ENCODE measurements at places on chromosomes 6 and 20. TPM values are rescaled to one million over a fixed set of nuclear protein-coding genes. Genes with fewer than 3 reads are reported as not detected.

The PLG gene
- not detected for total RNA-seq

The PSORS1C1 gene
- total RNA-seq, result not detected

The LY6G6F gene
- not detected for total RNA-seq

The HSPA1L gene
- 0.29 TPM for total RNA-seq

The C4A gene
- total RNA-seq, result 1.6 TPM

The TINAG gene
- not detected for total RNA-seq

The SEL1L2 gene
- not detected for total RNA-seq

The FAM209A gene
- total RNA-seq, result not detected

The GLP1R gene
- not detected for total RNA-seq

The PCSK2 gene
- not detected for total RNA-seq

The SLC22A16 gene
- not detected for total RNA-seq

- DNase-seq, result peak; percentile 32
Measured at GRCh38 chr6:98838032-98838431, 3.7 kb downstream of the POU3F2 start.

DNA sequence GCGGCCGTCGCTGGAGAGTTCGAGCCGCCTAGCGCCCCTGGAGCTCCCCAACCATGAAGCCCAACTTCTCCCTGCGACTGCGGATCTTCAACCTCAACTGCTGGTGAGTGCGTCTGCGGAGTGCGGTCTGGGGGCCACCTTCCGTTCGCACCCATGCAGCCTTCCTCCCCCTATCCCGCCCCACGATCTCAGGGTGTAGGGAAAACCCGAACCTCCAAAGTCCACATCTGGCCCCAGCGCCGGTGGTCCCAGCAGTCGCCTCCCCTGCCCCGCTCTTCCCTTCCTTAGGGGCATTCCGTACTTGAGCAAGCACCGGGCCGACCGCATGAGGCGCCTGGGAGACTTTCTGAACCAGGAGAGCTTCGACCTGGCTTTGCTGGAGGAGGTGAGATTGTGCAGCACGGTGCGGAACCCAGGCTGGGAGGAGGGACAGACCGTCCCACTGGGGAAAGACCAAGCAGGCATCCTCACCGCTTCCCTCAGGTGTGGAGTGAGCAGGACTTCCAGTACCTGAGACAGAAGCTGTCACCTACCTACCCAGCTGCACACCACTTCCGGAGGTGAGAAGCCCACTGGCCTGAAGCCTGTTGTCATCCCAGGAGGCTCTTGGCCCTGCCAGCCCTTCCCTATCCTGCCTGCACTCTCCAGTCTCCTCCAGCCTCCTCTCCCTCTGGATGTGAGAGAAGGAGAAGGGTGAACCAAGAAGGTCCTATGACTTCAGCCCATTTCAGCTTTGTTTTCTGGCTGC lies 719 bp downstream of the SMPD2 start:
- no peak for DNase-seq

- DNase-seq, result peak; percentile 56
Measured at GRCh38 chr6:56902641-56903464, 52.1 kb upstream of the BEND6 start.

DNA sequence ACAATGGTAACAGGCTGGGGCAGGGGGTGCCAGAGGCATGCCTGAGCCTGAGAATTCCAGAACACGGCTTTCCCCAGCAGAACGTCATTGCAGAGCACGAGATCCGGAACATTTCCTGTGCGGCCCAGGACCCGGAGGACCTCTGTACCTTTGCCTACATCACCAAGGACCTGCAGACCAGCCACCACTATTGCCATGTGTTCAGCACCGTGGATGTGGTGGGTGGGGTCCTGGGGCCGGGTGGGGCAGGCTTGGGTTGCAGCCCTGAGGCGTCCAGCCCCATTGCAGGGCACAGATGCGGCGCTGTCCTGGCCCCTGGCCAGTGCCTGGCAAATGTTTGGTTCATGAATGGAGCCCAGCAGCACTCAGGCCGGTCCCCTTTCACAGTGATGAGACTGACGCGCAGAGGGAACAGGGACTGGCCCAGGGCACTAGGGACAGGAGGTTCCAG lies 57.1 kb downstream of the TCP11 start:
- DNase-seq, result no peak

- no peak for DNase-seq
Measured at GRCh38 chr20:30285677-30286076, 971.8 kb upstream of the DEFB115 start.

DNA sequence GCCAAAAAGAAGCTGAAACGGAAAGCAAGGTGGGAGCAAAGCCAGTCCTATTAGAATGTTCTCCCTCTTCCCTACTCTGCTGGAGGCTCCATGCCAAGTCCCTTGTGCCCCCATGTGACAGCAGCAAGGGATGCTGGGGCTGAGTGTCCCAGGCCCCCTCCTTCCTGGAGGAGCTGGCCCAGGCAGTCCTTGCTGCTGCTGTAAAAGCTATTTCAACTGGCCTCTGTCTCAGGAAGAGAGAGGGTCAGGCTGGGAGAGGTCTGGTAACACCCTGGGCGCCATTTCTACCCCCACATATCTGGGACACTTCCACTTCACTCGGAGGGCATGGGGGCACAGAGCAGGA lies 25.0 kb downstream of the TTBK1 start:
- no peak for DNase-seq

DNA sequence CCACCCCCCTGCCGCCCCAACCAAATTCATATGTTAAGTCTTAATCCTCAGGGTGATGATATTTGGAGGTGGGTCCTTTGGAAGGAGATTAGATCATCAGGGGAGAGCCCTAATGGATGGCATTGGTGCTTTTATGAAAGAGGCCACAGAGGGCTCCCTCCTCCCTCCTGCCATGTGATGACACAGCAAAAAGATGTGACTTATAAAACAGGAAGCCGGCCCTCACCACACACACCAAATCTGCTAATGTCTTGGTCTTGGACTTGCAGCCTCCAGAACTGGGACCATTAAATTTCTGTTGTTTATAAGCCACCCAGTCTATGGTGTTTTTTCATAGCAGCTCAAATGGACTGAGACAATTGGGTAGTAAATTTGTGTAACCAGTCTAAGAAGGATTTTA lies 176.3 kb downstream of the ADGRG6 start:
- peak; percentile 53 for DNase-seq

DNA sequence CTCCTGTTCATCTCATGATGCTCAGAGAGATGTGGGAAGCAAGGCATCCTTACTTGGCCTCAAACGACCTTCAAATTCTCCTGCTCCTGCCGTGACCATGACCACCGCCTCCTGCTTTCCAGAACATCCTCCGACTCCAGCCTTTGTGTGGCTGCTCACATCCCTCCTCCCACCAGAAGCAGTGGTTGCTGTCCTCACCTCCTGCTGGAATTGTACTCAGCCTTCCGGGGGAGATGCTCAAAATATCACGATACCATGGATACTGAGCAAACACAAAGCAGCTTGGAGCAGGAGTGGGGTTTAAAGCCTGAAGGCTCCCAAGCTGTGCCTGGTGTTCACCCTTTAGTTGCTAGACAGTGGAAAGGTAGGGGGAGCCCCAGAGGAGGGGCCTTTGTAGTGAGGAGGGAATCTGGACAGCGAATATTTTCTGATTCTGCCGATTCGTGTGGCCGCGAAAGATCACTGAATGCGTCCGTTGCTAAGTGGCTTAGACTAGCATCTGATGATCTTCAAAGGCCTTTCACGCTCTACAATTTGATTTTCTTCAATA lies 9.3 kb upstream of the DUSP22 start:
- no peak for DNase-seq

- no peak for DNase-seq
Measured at GRCh38 chr6:123829302-123829953, 25.8 kb downstream of the NKAIN2 start.

DNA sequence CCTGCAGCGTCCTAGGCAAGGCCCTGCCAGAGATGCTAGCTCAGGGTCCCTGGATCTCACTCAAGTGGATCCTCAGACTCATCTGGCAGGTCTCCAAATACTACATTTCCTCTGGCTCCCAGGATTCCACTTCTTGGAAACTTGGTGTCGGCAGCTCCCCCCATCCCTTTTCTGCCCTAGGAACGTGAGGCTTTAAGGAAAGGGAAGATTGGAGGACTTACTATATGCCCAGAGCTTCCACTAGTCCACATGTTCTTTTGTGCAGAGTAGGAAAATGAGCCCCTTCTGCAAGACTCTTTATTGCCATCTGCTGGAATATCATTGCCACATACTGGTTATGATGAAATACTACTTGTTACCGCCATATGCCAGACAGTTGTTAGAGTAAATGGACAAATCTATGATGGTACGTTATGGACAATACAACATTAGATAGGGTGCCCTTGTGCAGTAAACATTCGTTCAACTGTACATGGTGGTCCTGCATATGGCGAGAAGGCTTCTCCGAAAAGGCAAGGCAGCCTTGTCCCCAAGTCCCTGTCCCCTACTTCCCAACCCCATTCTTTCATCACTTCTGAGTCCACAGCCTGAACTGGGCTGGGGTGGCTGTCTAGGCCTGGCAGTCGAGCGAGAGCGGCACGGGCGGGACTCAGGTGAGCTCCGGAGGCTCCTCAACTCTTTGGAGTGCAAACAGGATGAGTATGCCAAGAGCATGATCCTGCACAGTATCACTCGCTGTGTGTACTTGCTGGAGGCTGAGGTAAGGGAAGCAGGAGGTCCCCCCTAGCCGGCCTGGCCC lies 780 bp downstream of the ARMC12 start:
- peak; percentile 80 for DNase-seq

- no peak for DNase-seq
Measured at GRCh38 chr6:14505401-14505800, 387.8 kb downstream of the CD83 start.

GRCh38 chr20:61967300-61967699 lies 98.4 kb downstream of the TAF4 start:
- DNase-seq, result no peak

GRCh38 chr6:167049275-167049674 lies 50.1 kb downstream of the CEP43 start:
- peak; percentile 92 for DNase-seq

- no peak for DNase-seq
Measured at GRCh38 chr6:134341999-134342567, 24.2 kb upstream of the SGK1 start.

- peak; percentile 88 for DNase-seq
Measured at GRCh38 chr20:44089987-44090674, 96.9 kb downstream of the JPH2 start.

DNA sequence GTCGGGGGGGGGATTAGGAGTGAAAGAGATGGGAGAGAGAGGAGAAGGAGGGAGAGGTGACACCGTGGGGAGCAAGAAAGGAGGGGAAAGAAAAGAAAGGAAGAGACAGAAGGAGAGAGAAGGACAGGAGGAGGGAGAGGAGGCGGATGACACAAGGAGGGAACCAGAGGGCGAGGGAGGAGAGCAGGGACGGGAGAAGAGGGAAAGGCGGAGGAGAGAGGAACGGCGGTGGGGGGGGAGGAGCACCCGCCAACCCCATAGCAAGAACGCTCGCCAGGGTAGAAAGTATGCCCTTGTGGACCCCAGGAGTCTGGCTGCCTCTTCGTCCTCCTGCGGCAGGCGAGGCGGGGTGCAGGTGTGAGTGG lies 4.5 kb upstream of the INSM1 start:
- DNase-seq, result no peak

DNA sequence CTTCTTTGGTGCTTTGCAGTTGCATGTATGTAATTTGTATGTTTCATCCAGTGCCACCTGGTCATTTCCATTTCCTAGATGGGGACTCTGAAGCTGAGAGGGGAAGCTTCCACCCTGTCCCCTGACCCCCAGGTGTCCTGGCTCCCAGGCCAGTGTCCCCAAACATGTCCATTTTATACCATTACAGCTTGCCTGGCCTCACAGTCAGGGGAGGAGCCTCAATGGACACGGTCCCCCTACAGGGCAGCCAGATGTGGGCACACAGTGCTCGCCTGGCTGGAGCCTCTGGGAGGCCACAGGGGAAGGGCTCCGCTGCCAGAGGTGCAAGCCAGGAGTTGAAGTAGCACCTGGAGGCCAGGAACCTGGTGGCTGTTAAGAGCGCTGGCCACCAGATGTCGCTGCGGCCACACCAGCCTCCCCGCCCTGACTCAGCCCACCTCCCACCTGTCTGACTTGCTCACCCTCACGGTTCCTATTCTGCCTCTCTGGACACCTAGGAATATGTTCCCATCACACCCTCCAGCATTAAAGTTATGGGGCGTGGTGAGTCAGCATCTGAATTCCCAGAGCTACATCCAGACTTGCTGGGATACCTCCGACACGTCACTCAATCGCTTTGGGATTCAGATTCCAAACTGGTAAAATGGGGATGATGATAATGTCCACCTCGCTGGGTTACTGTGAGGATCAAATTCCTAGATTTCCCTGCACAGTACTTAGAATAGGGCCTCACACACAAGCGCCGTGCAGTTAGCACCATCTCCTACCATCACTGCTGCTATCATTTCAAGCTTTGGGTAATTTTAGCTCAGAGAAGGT lies 107.4 kb downstream of the SULF2 start:
- DNase-seq, result peak; percentile 57

DNA sequence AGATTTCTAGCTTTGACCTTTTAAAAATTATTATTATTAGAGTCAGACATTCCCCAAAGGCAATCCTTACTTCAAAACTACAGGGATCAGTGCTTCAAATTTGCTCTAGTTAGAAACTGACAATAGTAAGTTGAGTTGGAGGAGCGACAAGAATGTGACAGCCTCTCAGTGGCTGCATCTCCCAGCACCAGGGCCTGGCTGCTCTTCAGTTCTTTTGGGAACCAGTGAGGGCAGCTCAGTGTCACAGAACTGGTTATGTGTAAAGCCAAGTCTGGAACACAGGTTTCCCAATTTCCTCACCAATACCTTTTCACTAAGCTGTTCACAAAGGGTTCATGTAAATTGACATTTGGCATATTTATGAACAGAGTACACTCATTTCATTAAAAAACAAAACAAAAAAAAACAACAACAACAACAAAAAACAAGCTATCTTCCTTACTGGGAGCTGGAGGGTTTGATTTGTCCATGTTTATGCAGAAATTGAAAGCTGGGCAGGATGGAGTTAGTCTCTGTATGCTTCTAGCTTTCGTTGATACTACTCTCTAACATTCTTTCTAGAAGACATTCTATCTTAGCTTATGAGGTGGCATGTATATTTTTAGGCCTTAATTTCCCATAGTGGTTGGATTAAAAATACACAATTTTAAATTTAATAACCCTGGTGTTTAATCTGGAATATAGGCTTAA lies 95.0 kb downstream of the SAMD5 start:
- no peak for DNase-seq

GRCh38 chr6:90072935-90073464 lies 178.7 kb downstream of the GJA10 start:
- DNase-seq, result no peak

- DNase-seq, result no peak
Measured at GRCh38 chr20:57785720-57786119, 75.9 kb upstream of the PMEPA1 start.

- DNase-seq, result no peak
Measured at GRCh38 chr6:1278061-1278720, 33.7 kb upstream of the FOXQ1 start.

DNA sequence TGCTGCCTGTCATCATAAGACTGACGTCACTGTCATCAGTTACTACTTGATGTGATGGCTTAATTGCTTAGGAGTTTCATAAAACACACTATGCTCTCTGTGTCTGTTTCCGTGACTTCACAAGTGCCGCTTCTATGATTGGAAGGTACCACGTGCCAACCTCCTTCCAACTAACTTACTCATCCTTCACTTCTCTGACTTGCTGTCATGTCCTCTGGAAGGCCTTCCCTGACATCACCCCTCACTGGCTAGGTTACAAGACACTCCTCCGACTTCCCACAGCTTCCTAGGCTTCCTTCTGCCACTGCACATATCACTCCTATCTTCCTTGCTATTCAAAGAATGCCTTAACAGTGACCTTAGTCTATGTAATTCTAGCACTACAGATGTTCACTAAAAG lies 20.4 kb downstream of the SERINC3 start:
- DNase-seq, result no peak
